Hepatocyte (in vitro differentiated cells): ENCODE measurements at places on chromosomes 6 and 20. TPM values are rescaled to one million over a fixed set of nuclear protein-coding genes. Genes with fewer than 3 reads are reported as not detected.

TSPO2 gene
- total RNA-seq, result 0.27 TPM in 1 of 2 replicates, not detected in the other

PRL gene
- total RNA-seq, result not detected in 2 replicates

DNA sequence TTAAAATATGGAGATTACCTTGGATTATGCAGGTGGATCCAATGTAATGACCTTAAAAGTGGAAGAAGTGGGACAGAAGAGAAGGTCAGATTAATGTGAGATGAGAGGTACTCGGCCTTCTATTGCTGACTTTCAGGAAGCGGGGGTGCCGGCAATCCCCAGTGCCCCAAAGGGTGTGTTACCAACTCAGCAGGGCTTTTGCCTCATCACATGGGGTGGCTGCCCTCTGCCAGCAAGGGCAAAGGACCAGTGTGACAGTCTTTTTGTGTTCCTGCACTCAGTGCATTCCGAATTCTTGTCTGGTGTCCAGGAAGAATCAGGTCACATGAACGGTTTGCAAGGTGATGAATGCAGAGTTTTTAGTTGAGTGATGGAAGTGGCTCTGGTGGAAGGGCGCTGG lies 624.2 kb downstream of the COL12A1 start:
- no peaks in the 10 kb centered on the region for H3K27me3 ChIP-seq
- H3K4me1 ChIP-seq, result no peaks in the 10 kb centered on the region
- no peaks in the 10 kb centered on the region for H3K36me3 ChIP-seq
- no peak overlapping the region for H3K27ac ChIP-seq
- no peak for DNase-seq

- no peaks in the 10 kb centered on the region for H3K36me3 ChIP-seq
- H3K27me3 ChIP-seq, result no peaks in the 10 kb centered on the region
- H3K4me3 ChIP-seq, result no peak overlapping the region
Measured at GRCh38 chr6:135784507-135784906, 67.0 kb upstream of the PDE7B start.

- H3K27me3 ChIP-seq, result no peaks in the 10 kb centered on the region
- H3K36me3 ChIP-seq, result no peaks in the 10 kb centered on the region
- H3K4me1 ChIP-seq, result peaks cover 22% of the 10 kb centered on the region
- no peak overlapping the region for H3K4me3 ChIP-seq
Measured at GRCh38 chr6:71404145-71404966, 115.7 kb downstream of the OGFRL1 start.

GRCh38 chr6:30047220-30047619 lies 13.8 kb upstream of the POLR1H start:
- no peaks in the 10 kb centered on the region for H3K36me3 ChIP-seq
- H3K4me1 ChIP-seq, result no peaks in the 10 kb centered on the region
- H3K4me3 ChIP-seq, result no peak overlapping the region
- no peak overlapping the region for H3K27ac ChIP-seq
- no peak for DNase-seq
- no peaks in the 10 kb centered on the region for H3K27me3 ChIP-seq
